NB4 (cell line): ENCODE measurements at places on chromosomes 12 and 14.

- no peak for DNase-seq
These were observed 3.8 kb downstream of the DRAM1 start for GRCh38 chr12:101881228-101881627.

- DNase-seq, result no peak
These were observed 40.4 kb upstream of the ETV6 start for GRCh38 chr12:11609045-11609444.

DNA sequence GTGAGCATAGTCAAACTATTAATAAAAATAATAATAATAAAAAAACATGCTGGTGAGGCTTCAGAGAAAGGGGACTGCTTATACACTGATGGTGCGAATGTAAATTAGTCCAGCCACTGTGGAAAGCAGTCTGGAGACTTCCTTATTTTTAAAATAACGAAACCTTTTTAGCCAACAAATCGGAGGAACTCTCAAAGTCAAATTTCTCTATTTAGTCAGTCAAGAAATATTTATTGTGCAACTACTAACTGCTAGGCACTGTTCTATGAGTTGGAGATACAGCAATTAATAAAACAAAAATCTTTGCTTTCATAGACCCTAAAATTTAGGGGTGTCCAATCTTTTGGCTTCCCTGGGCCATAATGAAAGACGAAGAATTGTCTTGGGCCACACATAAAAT lies 10.8 kb downstream of the TAOK3 start:
- peak; percentile 40 for DNase-seq

DNA sequence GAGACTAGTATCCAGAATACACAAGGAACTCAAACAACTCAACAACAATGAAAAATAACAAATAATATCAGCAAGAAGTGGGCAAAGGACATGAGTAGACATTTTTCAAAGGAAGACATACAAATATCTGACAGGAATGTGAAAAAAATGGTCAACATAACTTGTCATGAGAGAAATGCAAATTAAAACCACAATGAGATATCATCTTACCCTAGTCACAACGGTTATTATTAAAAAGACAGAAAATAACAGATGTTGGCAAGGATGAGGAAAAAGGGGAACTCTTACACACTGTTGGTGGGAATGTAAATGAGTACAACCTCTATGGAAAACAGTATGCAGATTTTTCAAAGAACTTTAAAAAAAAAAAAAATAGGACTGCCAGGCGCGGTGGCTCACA lies 20.4 kb downstream of the VWF start:
- DNase-seq, result no peak

GRCh38 chr12:116202433-116202832 lies 75.1 kb downstream of the MED13L start:
- DNase-seq, result no peak

DNA sequence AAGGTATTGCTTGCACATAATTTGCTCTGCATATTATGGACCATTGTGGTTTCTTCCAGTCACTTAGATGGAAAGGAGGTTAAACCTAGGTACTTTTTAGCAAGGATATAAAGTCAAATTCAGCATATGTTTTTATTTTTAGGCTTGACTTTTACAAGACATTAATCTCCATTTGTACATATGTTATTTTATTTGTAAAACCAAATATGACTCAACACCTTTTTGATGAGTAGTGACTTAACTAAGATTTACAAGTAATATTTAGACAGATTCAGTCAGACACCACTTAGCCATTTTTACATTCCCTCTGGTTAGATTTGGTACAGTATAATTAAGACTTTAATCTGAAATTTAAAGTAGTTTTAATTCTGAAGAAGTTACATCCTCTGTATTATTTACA lies 55.0 kb downstream of the BHLHE41 start:
- no peak for DNase-seq

DNA sequence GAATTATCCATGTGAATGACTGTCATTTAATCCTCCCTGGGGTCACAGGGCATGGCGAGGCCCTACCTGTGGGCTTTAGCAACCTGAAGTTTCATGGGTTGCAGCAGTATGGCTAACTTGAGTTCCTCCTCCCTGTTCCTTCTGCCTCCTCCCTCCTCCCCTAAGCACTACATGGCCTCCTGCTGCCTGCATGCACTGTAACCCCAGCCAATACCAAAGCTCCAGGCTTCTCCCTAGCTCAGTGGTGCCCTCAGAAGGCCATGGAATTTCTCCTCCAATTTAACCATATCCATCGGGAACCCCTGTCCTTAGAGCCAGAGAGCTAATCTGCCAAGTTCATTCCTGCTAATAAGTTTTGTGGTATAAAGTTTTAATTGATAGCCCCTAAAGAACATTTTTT lies 95.1 kb downstream of the NT5DC3 start:
- DNase-seq, result no peak

DNA sequence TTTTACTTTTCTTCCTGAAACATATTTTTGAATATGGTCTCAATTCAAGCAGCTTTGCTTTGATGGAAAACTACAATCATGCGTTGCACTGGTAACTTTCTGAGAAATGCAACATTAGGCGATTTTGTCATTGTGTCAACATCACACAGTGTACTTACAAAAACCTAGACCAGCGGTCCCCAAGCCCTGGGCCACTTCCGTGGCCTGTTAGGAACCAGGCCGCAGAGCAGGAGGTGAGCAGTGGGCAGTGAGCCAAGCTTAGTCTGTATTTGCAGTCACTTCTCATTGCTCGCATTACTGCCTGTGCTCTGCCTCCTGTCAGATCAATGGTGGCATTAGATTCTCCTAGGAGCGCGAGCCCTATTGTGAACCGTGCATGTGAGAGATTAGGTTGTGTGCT lies 163.7 kb upstream of the NOVA1 start:
- no peak for DNase-seq

GRCh38 chr14:88790501-88791251 lies 2.1 kb downstream of the EML5 start:
- no peak for DNase-seq

- DNase-seq, result no peak
These were observed 33.2 kb upstream of the RIC8B start for GRCh38 chr12:106741247-106741646.
